ENCODE measurements at places on chromosomes 5 and 9.
A peak's percentile ranks its signal among the peaks of the same experiment; 100 is the strongest.

DNA sequence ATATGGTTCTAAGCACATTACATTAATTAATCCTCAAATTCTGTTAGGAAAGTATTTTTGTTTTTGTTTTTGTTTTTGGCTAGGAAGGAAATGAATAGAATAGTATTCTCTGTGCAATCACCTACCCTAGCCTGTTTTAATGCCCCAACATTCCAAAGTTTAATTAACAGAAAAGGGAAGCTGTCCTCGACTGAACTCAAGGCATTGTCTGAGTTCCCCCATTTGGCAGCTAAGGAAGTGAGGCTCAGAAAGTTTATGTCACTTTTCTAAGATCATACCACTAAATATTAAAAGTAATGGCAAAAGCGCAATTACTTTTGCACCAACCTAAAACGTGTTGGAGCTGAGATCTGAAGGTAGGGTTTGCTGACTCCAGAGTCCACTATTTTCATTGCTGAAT is 59.8 kb downstream of the FGF1 start:
- DNase-seq = no peak

DNA sequence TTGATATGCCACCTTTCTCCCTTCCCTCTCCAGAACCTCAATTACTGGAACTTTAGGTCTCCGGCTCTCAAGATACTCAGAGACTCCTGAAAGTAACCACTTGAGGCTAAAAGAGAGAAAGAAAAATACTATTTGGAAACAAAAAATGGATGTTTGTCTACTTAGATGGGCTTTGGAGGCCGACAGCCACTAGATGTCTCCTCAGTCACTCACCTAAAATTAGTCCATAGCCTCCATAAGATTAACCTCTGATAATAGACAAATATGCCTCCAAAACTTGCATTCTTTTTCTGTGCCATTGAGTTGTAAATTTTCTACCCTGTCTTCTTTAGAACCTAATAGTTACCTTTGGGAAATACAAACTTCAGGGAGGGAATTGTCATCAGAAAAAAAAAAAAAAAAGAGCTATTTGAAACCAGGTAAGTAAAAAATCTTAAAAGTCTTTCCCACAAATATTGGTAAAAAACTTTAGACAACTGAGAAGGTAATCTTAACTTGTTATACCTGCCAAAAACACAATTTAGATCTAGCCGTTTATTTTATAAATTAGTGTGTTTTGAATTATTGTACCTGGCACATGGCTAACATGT is 11.2 kb upstream of the PCDH1 start:
- no peak for DNase-seq

DNA sequence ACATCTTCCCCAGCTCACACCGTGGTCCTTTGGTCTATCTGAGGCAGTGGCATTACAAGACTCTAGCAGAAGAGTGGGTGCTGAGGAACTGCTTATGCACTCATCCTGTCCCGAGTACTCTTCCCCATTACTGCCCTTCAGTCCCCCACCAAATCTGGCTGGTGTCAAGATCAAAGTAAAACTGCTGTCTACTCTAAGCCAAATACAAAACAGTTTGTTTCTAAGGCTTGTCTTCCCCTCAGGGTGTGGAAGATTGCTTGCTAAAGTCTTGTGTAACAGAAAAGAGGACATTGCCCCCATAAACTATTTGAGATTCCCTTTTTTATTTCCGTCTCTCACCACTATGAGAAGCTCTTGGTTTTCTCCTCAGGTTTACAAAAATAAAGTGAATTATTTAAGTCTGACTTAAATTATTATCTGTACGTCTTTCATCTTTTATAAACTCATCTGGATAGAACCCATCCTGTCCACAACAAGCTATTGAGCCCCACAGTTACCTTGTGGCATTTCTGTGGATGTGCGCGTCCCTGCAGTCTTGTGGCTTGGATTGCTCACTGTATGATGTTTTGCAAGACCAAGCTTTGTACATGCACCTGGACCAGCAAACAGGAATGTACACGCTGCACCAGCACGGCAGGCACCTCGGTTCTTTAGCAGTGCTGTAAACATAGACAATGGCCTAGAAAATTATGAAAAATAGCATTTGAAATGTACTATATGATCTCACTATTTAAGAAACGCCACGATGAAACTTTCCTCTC is 61.0 kb downstream of the CYSTM1 start:
- DNase-seq = no peak

- DNase-seq = no peak
Measured at GRCh38 chr5:55427157-55427556, 107.6 kb downstream of the PLPP1 start.

DNA sequence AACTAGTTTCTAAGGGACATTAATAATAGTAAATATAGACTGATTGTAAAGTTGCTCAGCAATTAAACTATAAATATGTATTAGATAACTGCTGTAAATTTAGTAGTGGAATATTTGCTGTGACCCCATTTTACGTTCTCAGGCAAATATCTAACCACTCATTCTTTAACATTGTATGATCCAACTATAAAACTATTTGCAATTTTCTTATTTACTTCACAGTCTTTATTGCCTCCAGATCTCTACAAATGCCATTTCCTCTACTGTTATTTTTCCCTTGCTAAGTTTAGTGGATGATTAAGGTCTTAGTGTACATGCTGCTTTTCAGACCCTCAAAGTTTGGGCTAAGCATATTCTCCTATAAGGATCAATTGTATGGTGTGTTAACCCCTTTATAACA is 526.2 kb upstream of the ST8SIA4 start:
- DNase-seq = no peak

DNA sequence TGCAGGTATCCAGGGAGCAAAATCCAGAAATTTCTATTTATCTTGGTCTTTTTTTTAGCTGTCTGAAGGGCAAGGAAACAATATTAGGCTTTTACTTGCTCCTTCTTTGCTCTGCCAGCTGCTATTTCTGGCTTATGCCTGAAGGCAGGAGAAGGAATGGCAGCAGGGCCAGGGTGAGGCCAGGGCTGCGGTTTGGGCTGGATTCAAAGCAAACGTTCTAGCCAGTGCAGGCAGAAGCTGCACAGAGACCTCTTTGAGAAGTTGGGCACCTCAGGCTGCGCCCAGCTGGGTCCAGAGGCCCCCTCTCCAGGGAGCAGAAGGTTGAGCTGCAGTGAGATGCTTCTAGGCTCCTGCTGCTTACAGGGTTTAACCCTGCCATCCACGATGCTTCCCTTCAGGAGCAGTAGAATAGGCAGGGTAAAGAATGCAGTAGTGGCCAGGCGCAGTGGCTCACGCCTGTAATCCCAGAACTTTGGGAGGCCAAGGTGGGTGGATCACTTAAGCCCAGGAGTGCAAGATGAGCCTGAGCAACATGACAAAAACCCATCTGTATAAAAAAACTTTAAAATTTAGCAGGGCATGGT is 201.2 kb downstream of the ADCY2 start:
- DNase-seq = no peak

- no peak for DNase-seq
Measured at GRCh38 chr9:84828046-84828445, 158.5 kb downstream of the NTRK2 start.

GRCh38 chr5:4963265-4963664 is 176.9 kb upstream of the ADAMTS16 start:
- no peak for DNase-seq

- no peak for DNase-seq
Measured at GRCh38 chr9:136007934-136008692, 46.9 kb upstream of the UBAC1 start.

GRCh38 chr5:172745406-172745805 is 25.6 kb downstream of the DUSP1 start:
- no peak for DNase-seq

DNA sequence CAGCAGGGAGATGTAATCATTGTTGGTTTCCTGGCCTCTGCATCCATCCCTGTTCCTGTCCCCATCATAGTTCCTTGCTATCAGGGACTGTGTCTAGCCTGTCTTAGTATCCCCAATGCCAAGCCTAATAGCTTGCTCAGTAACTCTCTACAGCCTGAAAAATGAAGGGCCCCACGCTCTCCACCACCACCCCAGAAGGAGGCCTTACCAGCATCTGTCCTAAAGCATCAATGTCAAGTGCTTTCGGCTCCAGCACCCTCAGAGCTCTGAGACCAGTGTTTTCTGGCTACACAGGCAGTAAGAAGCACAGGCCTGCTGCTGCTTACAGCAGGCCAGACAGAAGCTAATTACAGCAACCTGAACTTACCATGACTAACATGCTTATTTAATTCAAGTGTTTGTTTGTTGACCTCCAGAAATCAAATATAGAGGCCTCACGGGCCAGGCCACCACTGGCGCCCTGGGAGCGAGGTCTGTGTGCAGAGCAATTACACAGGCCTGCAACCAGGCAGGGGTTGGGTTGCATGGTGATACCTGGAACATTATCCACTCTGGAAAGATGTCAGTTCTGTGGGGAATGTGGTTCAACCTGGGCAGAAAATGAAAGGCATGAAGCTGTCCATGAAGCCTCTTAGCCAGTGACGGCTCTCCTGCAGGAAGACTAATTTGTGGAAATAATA is 124.3 kb downstream of the SLC1A3 start:
- no peak for DNase-seq

DNA sequence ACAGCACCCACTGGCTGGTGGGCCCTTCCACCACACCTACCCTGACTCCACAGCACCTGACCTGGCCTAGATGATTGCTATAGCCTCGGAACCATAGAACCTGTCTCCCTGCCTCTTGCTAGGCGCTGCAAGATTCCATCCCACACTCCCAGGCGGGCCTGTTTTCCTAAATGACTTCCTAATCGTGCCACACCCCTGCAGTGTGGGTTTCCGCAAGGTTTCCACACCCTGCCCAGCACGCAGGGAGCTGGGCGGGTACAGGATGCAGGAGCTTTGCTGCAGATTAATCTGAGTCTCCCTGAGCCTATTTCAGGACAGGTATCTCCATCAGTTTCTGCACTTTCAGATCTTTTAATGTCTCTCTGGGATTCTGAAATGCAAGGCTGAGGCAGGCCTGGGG is 62.9 kb downstream of the SHB start:
- no peak for DNase-seq

- DNase-seq = no peak
Measured at GRCh38 chr5:54298947-54299346, 11.4 kb downstream of the ARL15 start.

DNA sequence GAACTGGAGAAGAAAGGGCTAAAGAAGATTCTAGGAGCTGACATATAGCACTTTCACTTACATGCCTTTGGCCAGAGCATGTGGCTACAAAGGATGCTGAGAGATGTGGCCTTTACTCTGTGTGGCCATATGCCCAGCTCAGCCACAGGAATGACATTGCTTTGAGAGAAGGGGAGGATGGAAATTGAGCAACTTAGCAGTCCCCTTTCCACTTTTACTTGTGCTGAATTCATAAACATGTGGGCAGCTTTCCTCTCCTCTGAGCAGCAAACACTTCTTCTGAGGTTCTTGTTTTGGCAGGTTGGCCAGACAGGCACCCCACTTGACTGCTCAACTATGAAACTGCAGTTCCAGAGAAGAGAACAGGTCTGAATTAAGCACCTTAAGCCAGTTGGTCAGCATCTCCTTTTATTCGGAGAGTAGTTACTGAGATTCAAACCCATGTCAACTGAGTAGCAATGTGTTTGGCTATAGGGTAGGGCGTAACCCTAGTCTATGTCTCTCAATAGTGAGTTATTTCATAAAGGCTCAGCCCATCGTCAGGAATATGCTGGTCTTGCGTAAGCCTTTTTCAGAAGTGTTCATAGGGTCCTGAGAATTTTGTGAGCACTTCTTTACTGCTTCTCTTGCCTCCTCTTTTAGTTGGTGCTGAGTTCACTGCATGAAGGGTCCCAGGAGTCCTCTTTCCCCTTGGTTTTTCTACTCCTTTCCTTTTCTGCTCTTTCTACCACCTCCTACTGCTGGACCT is 134.5 kb downstream of the PALM2AKAP2 start:
- DNase-seq = no peak

DNA sequence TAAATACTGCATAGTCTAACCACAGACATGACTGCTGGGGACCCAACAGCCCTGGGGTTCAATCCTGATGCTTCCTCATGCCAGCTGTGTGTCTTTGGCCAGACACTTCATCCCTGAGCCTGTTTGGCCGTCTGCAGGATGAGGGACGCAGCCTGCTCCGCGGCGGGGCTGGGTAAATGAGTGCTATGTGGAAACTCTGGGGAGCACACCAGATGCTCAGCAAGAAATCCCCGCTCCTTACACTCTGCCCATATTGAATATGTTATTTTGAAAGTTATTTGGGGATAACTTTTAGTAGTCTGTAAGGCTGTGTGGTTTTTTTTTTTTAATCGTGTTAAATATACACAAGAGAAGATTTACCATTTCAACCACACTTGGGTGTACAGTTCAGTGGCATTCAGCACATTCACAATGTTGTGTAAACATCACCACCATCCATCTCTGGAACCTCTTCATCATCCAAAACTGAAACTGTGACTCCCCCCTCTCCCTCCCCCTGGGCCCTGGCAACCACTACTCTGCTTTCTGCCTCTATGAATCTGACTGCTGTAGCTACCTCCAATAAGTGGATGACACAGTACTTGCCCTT is 42.7 kb downstream of the SH3PXD2B start:
- no peak for DNase-seq

GRCh38 chr5:14664270-14665100 is at the start of gene OTULIN:
Gene OTULIN, plus strand, starts transcription at chr5:14664718. Its CDS starts 108 bp downstream, at chr5:14664826.
- DNase-seq = peak; percentile 81

GRCh38 chr5:115313052-115313451 is 16.6 kb upstream of the CCDC112 start:
- DNase-seq = no peak

DNA sequence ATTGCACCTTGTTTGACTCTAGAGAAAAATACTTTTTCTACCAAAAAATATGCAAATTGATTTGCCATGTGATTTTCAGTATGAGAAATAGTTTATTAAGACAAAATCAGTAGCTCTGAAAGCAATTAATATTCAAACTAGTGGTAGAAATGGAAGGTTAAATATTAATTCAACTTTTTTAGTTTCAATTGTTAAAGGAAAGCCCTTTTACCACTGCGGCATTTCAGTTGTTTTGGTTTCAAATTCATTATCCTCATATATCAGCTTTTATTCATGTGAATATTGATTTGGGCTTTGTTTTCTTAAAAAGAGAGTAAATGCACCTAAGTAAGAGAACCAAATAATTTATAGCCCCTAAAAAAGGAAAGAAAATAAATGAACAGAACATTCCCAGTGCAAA is 660.6 kb upstream of the CHD1 start:
- DNase-seq = no peak

- DNase-seq = no peak
Measured at GRCh38 chr5:172010278-172010677, 3.8 kb upstream of the FBXW11 start.

DNA sequence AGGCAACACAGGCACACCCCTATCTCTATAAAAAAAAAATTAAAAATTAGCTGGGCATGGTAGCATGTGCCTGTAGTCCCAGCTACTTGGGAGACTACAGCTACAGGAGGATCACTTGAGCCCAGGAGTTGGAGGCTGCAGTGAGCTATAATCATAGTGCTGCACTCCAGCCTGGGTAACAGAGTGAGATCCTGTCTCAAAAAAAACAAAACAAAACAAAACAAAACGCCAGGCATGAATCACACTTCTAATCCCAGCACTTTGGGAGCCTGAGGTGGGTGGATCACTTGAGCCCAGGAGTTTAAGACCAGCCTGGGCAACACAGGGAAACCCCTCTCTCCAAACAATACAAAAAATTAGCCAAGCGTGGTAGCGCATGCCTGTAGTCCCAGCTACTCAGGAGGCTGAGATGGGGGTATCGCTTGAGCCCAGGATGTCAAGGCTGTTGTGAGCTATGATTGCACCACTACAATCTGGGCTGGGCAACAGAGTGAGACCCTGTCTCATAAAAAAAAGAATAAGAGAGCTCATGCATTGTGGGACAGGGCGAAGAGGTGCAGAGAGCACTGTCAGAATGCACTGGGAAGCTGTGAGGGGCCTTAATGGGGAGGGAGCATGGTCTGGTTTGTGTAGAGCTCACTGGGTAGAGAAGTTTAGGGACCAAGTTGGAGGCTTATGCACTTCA is 8.4 kb upstream of the SAP30L start:
- DNase-seq = no peak

Measured in effector memory CD8-positive, alpha-beta T cell (primary cell).